ENCODE measurements at places on chromosomes 4 and X.

GRCh38 chr4:108107729-108108382 is 60.9 kb downstream of the LEF1 start:
- no peak for DNase-seq

- no peak for DNase-seq
Observed at GRCh38 chr4:113921089-113921794, 58.2 kb downstream of the ARSJ start.

- DNase-seq = no peak
Observed at GRCh38 chr4:1956631-1957030, 52.1 kb downstream of the NELFA start.

DNA sequence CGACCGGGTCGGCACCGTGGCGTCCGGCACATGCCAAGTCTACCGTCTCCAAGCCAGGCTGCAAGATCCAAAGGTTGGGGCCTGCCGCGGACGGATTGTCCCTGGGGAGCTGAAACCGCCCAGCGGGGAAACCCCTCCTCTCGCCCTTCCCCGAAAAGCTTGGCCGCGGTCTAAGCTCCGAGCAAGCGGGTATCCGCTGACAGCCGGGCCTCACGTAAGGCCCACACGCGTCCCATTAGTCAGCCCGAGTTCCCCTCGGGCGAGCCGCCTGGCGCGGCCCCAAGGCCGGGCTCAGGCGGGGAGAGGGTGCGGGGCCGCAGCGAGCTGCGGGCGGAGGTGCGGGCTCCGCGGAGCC is 6.8 kb upstream of the BCOR start:
- DNase-seq = no peak

GRCh38 chr4:170853422-170854021 is 763.8 kb upstream of the AADAT start:
- no peak for DNase-seq

DNA sequence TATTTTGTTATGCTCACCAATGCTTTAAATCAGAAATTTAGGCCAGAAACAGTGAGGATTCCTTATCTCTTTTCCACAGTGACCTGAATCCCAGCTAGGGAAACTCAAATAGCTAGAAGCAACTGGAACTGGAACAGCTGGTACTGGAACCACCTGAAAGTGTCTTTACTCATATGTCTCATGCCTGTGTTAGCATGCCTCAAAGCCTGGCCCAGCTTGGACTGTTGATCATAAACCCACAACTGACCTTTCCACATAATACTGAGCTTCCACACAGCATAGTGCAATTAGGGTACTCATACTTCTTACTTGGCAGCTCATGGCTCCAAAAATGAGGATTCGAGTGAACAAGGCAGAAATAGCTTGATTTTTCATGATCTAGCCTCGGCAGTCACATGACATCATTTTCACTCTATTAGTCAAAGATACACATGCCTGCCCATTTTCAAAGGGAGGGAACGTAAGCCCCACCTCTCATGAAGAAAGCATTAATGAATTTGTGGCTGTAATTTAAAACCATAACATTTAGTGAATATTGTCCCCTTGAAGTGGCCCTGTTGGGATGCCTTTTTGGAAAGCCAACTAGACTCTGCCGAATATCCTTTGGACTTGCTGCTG is 80.8 kb upstream of the ACSL1 start:
- no peak for DNase-seq

GRCh38 chr4:170423137-170423536 is 333.4 kb upstream of the AADAT start:
- no peak for DNase-seq

GRCh38 chr4:1136048-1136447 is 22.7 kb upstream of the RNF212 start:
- no peak for DNase-seq

DNA sequence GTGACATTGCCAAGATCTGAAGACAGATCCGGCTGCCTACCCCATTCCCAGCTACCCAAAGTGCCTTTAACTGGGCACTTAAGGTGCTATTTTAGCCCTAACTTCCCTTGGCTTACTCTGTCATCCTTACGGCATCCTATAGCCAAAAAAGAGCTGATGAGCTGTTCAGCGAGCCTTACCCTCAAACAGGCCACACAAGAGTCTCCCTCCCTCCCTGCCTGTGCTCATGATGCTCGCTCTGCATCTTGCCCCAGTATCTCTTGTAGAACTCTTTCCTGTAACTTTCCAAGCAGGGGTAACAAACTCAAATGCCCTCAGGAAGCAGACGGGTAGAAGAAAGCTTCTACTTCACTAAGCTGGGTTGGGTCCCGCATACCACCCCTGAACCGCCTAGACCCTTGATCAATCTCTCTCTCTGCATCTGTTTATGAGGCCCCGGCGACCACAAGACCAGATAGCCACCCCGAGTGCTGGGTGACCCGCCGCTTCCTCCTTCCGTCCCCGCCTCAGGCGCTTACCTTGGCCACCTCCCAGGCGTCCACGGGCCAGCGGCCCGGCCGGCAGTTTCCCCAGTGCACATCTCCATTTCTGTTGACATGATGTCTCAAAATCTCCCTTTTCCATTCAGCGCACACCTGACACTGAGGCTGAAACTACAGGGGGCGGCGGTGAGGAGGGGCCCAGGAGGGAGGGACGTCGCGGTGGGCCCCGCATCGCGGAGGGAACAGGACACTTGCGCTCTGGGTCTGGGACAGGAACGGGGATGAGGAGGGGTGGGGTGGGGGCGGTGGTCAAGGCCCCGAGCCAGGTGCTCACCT is 663 bp downstream of the CXorf38 start:
- no peak for DNase-seq

- DNase-seq = no peak
Observed at GRCh38 chr4:62285026-62285425, 1084.9 kb downstream of the ADGRL3 start.

DNA sequence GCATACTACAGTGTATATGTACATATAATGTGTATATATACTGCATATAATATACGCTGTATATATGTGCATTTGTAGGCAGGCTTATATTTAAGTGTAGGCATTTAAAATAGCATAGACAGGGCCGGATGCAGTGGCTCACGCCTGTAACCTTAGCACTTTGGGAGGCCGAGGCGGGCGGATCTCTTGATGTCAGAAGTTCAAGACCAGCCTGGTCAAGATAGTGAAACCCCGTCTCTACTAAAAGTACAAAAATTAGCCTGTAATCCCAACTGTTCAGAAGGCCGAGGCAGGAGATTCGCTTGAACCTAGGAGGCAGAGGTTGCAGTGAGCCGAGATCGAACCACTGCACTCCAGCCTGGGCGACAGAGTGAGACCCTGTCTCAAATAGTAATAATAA is 78.4 kb downstream of the JAKMIP1 start:
- no peak for DNase-seq

DNA sequence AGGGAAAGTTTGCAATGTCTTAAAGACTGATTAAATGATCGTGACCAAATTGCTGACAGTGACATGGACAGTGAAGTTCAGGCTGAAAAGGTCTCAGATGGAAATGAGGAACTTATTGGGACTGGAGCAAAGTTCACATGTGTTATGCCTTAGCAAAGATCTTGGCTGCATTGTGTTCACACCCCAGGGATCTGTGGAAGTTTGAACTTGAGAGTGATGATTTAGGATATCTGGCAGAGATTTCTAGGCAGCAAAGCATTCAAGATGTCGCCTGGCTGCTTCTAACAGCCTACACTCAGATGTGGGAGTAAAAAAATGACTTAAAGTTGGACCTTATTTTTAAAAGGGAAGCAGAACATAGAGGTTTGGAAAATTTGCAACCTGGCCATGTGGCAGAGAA is 21.4 kb downstream of the SCARB2 start:
- no peak for DNase-seq

DNA sequence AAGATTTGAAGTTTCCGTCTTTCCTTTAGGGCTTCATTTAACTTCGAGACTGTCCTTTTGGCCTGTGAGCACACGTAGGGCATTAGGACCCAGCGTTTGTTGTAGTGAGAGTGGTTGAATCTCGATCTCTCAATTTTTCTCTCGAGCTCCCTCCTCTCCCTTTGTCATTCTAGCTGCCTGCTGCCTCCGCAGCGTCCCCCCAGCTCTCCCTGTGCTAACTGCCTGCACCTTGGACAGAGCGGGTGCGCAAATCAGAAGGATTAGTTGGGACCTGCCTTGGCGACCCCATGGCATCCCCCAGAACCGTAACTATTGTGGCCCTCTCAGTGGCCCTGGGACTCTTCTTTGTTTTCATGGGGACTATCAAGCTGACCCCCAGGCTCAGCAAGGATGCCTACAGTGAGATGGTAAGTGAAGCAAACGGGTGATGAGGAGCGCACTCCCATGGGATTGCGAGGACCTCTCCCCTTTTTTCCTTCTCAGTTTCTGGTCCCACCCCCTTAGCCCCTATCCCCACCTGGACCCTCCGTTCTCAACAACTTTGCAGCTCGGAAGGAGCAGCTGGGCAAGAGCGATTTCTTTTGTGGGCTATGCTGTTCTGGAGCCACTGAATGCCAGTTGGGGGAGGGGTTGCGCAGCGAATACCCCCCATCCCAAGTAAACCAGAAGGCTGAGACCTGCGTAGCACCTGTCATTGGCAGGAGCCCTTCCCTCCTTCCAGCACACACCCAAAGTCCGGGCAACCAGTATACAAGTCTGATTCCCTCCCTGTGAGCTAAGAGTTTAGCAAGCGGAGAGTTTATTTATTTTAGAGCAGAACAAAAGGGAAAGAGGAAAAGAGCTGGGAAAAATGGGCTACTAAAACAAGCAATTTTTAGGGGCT is at the start of gene TMEM35A:
Gene TMEM35A, plus strand, starts transcription at position 164 of the 883 bp plus-strand sequence. Its CDS starts 124 bp downstream, at position 288.
- no peak for DNase-seq

Measured in stimulated activated CD8-positive, alpha-beta memory T cell treated with anti-CD3 and anti-CD28 coated beads, Interleukin-4, amount 100 ng/mL, for 1 hour (primary cell).